Articular chondrocyte of knee joint (primary cell): ENCODE measurements at places on chromosomes 6 and 20. TPM values are rescaled to one million over a fixed set of nuclear protein-coding genes. Genes with fewer than 3 reads are reported as not detected.

Gene MCM8
- total RNA-seq = 5.4 and 6.5 TPM in 2 replicates

Gene GDAP1L1
- total RNA-seq = 0.13 and 0.22 TPM in 2 replicates

Gene TRIM31
- not detected in 2 replicates for total RNA-seq

Gene PTGIS
- 40.6 and 42.8 TPM in 2 replicates for total RNA-seq

Gene LBP
- 0.54 and 2.1 TPM in 2 replicates for total RNA-seq

Gene TTBK1
- total RNA-seq = under 0.01 TPM in 2 replicates

Gene POU3F2
- total RNA-seq = not detected in 2 replicates

Gene EPHA7
- total RNA-seq = not detected in 2 replicates

Gene FAM184A
- 0.65 and 1.8 TPM in 2 replicates for total RNA-seq

Gene OPRM1
- total RNA-seq = not detected in 2 replicates

Gene RAET1E
- total RNA-seq = 0.39 and 8.2 TPM in 2 replicates

Gene GLP1R
- not detected in 2 replicates for total RNA-seq

Gene RAET1L
- not detected in 2 replicates for total RNA-seq

Gene KCNG1
- total RNA-seq = 1.1 and 3.4 TPM in 2 replicates

Gene NNAT
- 0.13 and 0.32 TPM in 2 replicates for total RNA-seq
